Jurkat, Clone E6-1 (cell line): ENCODE measurements at places on chromosomes 5 and 9.

DNA sequence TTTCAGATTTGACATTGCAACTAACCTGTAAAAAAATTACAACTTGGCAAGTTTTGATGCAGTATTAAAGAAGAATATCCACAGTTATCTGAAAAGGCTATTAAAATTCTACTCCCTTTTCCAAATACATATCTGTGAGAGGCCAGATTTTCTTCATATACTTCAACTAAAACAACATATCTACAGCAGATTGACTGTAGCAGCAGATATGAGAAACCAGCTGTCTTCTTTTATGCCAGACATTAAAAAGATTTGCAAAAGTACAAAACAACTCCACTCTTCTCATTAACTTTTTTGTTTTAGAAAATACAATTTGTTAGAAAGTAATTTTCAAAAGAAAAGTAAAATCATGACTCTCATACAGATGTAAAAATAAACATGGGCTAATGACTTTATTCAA is 281.1 kb upstream of the PCSK5 start:
- DNase-seq, result no peak

DNA sequence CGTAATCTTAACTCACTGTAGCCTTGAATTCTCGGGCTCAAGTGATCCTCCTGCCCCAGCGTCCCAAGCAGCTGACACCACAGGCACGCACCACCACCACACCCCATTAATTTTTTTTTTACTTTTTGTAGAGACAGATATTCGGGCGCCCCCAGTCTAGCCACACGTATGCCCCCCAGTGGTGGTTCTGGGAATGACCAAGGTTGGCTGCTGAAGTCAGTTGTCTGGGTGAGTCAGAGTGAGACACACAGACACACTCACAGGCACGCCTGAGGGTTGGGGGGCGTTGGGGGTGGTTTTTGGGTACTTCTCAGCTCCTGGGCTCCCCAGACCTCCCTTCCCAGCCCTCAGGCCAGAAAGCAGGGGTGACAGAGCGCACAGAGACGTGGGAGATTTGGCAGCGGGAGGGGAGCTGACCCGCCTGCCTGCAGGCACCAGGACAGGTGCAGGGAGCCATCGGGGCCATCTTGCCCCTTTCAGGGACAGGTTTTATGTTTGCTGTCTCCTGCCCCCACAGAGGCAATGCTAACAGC is 4.2 kb upstream of the ENTPD8 start:
- DNase-seq, result peak; percentile 28

GRCh38 chr5:81530919-81531318 is 137.0 kb upstream of the ACOT12 start:
- no peak for DNase-seq

DNA sequence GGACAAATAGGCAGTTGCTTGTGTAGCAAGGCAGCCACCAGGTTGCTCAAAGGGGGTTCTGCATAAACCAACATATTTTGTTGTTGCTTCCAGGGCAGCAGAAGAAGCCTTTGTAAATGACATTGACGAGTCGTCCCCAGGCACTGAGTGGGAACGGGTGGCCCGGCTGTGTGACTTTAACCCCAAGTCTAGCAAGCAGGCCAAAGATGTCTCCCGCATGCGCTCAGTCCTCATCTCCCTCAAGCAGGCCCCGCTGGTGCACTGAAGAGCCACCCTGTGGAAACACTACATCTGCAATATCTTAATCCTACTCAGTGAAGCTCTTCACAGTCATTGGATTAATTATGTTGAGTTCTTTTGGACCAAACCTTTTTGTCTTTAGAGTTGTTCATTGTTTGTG is 20.8 kb downstream of the CLTA start:
- no peak for DNase-seq

GRCh38 chr9:78030553-78031443 is 813 bp downstream of the GNAQ start:
- peak; percentile 57 for DNase-seq

GRCh38 chr5:172806897-172807672 is 27.0 kb upstream of the ERGIC1 start:
- no peak for DNase-seq

DNA sequence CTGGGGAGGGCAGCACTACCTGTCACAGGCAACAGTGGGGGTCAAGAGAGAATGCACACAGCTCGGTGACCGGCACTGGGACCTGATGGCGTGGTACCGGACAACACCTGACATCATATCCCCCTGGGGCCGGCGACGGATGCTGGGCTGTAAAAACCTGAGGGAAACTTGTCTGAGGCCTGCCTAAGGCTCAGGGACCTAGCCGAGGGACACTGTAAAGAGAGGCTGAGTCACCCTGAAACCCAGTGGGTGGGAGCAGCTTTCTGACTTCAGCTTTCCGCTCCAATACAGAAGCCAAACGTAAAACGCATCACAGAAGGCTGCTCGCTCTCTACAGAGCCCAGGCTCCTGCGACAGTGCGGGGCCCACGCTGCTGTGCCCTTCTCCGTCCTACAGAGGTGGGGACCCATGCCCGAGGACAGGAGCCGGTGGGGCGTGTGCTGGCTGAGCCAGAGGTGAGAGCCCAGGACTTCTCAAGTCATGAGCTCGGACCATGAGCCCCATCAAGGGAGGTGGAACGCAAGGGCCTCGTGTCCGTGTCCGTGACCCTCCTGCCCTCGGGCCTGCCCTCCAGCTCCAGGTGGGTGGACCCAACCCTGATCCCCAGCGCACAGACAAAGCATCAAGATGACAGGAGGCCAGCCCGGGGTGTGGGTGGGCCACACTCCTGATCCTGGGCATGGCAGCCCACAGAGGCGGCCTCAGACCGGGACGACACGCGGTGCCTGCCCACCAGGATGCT is 5.3 kb downstream of the RALGDS start:
- no peak for DNase-seq

GRCh38 chr9:116497095-116497890 is 189.8 kb upstream of the TRIM32 start:
- no peak for DNase-seq

DNA sequence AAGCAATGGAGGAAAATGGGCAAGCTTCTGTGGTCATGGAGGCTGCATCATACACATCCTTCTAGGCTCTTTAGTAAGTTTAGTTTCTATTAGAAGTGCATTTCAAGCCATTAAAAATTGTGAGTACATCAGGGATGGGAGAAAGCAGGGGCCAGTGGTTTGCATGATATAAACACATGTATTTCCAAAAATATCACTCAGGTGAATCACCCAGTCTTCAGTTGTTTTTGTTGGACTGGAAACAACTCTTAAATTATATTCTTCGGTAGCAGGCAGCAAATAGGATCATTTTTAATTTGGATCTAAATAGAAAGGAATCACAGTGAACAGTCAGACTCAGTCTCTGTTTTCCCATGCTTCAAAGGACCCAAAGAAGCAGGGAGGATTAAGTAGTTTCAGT is 657.9 kb downstream of the TLR4 start:
- DNase-seq, result no peak

DNA sequence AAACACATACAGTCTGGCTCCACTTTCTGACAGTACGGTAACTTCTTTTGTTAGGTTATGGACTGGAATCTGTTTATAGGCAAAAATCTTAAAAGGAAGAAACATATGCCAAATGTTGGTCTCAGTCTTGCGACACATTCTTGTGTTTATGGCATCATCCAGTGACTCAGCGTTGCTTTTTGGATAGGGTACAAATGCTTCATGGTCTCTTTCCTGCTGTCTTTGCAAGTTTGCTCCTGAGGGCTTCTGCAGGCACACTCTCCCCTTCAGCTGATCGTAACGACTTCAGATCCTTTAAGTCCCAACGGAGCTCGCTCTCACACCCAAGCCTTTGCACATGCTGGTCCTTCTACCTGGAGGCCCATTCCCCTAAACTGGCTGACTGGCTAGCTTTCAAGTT is 23.6 kb upstream of the TNFSF8 start:
- DNase-seq, result no peak

GRCh38 chr9:124001866-124002525 is 9.6 kb upstream of the LHX2 start:
- DNase-seq, result no peak

DNA sequence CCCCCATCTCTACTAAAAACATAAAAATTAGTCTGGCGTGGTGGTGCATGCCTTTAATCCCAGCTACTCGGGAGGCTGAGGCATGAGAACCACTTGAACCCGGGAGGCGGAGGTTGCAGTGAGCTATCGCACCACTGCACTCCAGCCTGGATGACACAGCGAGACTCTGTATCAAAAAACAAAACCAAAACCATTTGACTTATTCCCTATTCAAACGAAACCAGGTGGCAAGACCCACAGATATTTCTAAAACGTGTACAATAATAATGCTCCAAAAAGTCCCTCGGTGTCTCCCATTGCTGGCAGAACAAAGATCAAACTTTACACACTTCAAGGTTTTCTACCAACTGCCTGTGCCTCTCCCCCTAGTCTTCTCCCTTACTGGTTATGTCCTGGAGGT is 29.8 kb downstream of the HMGCR start:
- no peak for DNase-seq
